ENCODE measurements at places on chromosomes 5 and 9.

GRCh38 chr5:112002376-112002775, 245.4 kb upstream of the NREP start:
- no peak for DNase-seq

DNA sequence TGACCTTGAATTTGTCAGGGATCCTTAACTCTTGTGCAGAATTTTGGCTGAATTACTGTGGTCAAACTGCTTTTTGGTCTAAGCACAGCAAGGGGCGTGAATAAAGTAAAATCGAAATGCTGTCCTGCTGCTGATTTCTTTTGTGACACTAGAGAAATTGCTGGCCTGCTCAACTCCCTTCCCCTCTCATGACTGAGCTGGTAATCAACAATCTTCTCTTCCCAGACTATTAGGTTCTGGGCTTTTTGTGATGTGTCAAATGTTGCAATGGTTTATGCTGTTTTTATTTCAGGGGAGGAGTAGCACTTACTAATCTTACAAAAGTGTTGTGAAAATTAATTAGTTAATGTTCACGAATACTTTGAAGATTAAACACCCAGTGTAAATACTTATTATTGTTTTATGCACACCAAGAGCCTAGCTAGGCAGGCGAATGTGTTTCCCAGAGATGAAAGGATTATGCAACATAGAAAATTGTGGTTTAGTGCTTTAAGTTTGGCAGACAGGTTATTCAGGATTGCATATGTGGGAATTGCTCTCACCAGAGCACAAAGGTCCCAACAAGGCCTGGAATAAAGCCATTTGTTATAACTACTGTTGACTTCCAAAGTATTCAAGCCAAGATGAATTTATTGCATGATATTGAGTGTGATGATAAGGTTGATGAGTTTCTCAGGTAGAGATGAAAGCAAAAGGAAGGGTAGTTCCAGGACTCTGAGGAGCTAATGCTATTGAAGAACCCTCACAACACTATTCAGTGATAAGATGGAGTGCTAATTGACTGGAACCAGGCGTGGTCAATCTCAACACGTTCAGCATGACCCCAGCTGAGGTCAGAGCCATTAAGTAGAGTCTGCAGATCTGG, 280.7 kb upstream of the ZNF608 start:
- DNase-seq: no peak

DNA sequence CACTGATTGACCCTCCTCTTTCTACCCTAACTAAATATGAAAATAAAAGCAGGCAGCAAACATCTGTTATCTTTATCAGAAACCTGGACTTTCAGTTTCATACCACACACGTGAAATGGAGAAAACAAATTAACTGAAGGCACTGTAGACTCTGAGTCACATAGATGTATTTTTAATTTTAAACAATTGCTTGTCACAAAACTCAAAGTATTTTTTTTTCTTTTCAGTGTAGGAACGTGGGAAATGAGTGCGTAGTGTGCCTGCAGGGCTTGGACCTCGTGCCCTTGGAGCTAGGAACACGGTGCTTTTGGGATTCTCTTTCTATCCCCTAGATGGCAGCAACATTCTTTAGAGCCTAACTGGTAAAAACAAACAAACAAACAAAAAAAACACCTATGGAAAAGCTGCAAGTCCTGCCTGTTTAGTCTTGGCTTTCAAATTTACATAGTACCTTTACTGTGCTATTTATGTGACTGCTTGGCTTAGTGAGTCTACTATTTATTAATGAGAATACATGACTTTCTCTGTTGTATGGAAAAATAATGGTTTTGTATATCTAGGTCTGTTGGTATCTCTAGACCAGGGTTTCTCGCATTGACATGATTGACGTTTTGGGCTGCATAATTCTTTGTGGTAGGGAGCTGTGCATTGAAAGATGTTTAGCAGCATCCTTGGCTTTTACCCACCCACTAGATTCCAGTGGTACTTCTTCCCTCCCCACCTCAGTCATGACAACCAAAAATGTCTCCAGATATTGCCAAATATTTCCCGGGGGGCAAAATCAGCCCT, 16.8 kb upstream of the ACTBL2 start:
- DNase-seq: peak; percentile 46

- DNase-seq: no peak
These were observed 102.6 kb upstream of the TBC1D2 start for GRCh38 chr9:98357921-98358535.

- no peak for DNase-seq
These were observed 89.8 kb upstream of the TUT7 start for GRCh38 chr9:86443992-86444391.

DNA sequence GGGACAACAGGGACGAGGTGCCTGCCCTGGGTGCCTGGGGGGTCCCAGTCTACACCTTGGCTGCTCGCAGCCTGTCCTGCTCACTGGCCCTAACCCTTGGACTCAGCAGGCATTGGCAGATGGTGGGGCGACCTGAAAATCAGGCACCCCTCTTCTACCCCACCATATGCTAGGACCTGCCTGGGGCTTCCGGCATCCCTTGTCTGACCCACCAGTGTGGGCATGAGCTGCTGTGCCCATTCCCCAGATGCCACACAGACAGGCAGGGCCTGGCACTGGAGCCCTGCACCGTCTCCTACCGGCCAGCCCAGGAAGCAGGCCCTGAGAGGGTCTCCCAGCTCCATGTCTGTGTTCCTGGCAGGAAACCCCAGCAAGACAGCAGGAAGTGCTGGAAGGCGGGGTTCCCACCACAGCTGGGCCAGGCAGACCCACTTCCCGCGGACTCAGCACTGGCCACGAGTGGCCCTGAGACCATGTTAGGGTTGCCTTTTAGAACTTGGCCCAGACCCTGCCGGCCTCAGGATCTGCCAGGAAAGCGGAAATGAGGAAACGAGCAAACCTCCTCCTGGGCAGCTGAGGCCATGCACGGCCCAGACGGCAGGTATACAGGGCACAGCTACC, 3.1 kb downstream of the NINJ1 start:
- DNase-seq: no peak

- no peak for DNase-seq
These were observed 19.5 kb upstream of the RANBP6 start for GRCh38 chr9:6034954-6035353.

- DNase-seq: no peak
These were observed 128.5 kb downstream of the NUDT12 start for GRCh38 chr5:103434057-103434456.

GRCh38 chr5:54905942-54906537, 79.4 kb downstream of the ESM1 start:
- peak; percentile 53 for DNase-seq

DNA sequence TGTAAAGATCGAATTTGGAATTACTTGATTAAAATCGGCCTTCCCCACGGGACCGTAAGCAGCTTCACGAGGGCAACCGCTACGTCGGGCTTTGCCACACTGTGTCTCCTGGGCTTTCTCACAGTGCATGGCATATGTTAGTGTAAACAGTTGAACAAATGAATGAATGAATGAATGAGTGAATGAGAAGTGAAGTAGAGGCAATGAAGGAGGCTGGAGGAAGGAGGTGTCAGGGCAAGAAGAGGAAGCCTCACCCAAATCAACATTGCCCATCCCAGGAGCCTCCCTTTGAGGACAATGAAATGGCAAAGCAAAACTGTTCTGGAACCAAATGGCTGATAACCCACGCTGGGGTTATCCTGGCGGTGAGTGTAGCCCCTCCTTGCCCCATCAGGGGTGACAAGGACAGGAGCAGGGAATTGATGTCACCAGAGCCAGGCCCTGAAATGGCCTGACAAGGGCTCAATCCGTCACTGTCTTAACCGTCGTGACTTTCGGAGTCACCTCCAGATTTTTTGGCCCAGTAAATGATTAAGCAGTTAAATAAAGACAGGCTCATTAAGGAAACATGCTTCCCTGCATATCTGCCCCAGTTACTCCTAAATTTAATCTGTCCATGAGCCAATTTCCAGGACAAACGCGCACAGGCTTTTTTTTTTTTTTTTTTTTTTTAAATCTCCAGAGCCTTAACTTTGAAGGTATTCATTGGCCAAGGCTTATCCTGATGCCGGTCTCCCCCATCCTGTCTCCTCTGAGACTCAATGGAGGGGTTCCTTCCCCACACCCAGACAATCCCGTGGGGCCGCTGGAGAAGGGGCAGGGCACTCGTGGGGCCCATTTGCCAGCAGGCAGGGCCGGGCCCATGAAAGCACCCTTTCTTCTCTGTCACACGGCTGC, 88.4 kb upstream of the BOD1 start:
- no peak for DNase-seq

GRCh38 chr5:178086266-178086665, 27.1 kb upstream of the N4BP3 start:
- no peak for DNase-seq

- no peak for DNase-seq
These were observed 20.0 kb upstream of the TEK start for GRCh38 chr9:27088981-27089380.

GRCh38 chr5:10734832-10735523, 26.1 kb downstream of the DAP start:
- DNase-seq: no peak

GRCh38 chr5:41755705-41756104, 114.5 kb downstream of the OXCT1 start:
- no peak for DNase-seq

Measured in NAMALWA (cell line).